Neuronal stem cell (in vitro differentiated cells): ENCODE measurements at places on chromosomes 6 and 20.
A peak's percentile ranks its signal among the peaks of the same experiment; 100 is the strongest.

DNA sequence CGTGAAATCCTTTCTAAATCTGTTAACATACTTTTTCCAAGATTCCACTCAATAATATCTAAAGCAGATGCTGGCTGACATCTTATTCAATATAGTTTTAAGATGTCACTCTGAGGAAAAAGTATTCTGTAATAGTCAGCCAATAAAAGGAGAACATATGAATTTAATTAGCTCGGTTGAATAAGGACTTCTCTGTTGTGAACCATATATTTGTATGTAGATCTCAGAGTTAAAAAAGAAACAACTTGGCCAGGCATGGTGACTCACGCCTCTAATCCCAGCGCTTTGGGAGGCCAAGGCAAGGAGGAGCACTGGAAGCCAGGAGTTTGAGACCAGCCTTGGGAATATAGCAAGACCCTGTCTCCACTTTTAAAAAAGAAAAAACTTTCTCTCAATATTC, 7.4 kb upstream of the CD24 start:
- DNase-seq = no peak
- no peak overlapping the region for H3K4me3 ChIP-seq
- no peaks in the 10 kb centered on the region for H3K27me3 ChIP-seq
- H3K36me3 ChIP-seq = no peaks in the 10 kb centered on the region

GRCh38 chr6:46271107-46271506, 100.3 kb upstream of the ENPP5 start:
- no peak for DNase-seq
- H3K27ac ChIP-seq = no peak overlapping the region
- no peaks in the 10 kb centered on the region for H3K36me3 ChIP-seq
- no peaks in the 10 kb centered on the region for H3K4me1 ChIP-seq
- H3K4me3 ChIP-seq = no peak overlapping the region

- no peak overlapping the region for H3K4me3 ChIP-seq
- no peaks in the 10 kb centered on the region for H3K27me3 ChIP-seq
- peaks cover 6% of the 10 kb centered on the region for H3K4me1 ChIP-seq
- no peak overlapping the region for H3K27ac ChIP-seq
- no peak for DNase-seq
These were observed 84.1 kb upstream of the POPDC3 start for GRCh38 chr6:105263685-105264610.

DNA sequence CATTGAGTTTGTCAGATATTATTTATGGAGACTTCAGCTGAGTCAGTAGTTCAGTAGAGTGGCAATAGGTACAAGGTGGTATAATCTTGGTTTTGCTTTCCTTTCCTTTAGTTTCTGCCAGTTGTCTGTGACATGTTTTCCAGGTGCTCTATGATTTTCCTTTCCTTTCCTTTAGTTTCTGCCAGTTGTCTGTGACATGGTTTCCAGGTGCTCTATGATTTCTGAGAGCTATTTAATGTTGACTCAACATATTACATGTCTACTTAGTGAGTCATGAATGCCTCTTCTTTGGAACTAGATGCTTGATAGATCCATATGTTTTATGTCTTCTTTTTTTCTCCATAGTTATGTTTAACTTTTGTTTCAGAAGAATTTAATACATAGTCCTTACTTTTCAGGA, 186.4 kb upstream of the DEFB112 start:
- H3K27ac ChIP-seq = no peak overlapping the region
- no peaks in the 10 kb centered on the region for H3K4me1 ChIP-seq
- no peaks in the 10 kb centered on the region for H3K36me3 ChIP-seq
- H3K4me3 ChIP-seq = no peak overlapping the region

DNA sequence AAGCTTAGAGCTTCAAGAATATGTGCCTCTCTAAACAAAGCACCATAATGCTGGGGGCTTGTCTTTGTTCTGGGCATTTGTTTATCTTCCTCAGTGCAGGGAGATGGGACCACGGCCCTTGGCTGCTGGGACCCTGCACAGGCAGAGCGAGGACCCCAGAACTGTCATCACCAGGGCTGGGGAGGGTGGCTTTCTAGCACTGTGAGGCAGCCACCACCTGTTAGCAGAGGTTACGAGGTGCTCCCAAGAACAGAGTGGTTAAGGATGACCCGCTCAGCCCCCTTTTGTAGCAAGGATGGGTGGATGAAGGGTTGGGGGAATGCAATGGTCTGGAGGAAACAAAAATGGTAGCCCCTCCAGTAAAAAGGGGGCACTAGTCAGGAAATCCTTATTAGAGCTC, 34.9 kb downstream of the METTL24 start:
- peaks cover 25% of the 10 kb centered on the region for H3K4me1 ChIP-seq
- H3K27me3 ChIP-seq = no peaks in the 10 kb centered on the region
- no peak for DNase-seq

DNA sequence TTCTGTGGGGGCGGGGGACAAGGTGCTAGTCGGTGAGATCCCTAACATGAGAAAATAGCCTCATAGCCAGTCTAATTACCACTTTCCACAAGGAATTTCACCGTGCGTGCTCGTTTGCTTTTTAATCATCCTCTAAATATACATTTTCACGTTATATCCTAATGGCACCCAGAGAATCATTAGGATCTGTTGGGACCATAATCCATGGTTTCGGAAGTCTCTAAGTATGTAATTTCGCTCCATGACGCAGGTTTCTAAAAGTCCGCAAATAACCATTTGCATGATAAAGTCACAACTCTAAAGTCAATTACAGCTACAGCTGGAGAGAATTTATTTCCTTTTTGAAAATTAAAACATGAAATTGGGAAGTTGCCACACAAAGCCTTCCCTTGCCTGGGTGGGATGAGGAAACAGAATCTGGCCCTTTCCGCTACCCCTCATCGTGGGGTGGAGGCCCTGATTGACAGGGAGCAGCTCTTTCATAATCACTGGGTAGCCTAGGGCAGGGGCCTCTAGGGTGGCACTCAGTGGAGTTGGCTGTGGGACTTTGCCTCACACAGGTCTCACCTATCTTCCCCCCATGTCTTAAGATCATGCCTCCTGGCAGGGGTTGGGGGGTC, 81.9 kb downstream of the LRFN2 start:
- H3K27ac ChIP-seq = no peak overlapping the region
- no peak overlapping the region for H3K4me3 ChIP-seq
- DNase-seq = no peak
- H3K27me3 ChIP-seq = no peaks in the 10 kb centered on the region
- no peaks in the 10 kb centered on the region for H3K4me1 ChIP-seq

GRCh38 chr6:27296106-27296783, 15.8 kb downstream of the POM121L2 start:
- no peak overlapping the region for H3K27ac ChIP-seq
- H3K36me3 ChIP-seq = no peaks in the 10 kb centered on the region
- H3K4me1 ChIP-seq = peaks cover 4% of the 10 kb centered on the region
- peaks cover 62% of the 10 kb centered on the region for H3K27me3 ChIP-seq
- peak overlapping the region; percentile 86 for H3K4me3 ChIP-seq
- DNase-seq = no peak

GRCh38 chr6:105644073-105644489, 241.2 kb upstream of the PREP start:
- no peak overlapping the region for H3K4me3 ChIP-seq
- H3K27me3 ChIP-seq = no peaks in the 10 kb centered on the region
- no peaks in the 10 kb centered on the region for H3K36me3 ChIP-seq
- H3K4me1 ChIP-seq = peaks cover 3% of the 10 kb centered on the region

DNA sequence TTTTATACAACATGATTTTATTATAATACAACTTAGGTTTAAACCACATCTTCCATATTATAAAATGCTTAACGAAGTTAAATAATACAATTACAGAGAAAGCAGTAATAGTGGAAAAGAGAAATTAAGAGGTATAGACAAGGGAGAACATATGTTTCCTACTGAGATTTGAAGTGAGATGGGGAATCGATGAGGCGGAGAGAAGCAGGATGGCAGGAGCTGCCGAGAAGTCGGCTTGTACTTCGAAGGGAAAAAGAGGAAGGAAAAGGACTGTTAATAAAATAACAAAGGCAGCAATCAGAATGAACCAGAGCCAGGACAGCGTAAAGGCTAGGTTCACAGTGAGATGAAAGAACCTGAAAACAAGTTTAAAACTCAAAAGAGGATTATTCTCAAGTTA, 15.4 kb downstream of the FBXL4 start:
- no peak for DNase-seq
- H3K4me3 ChIP-seq = no peak overlapping the region
- H3K36me3 ChIP-seq = no peaks in the 10 kb centered on the region
- no peaks in the 10 kb centered on the region for H3K4me1 ChIP-seq

DNA sequence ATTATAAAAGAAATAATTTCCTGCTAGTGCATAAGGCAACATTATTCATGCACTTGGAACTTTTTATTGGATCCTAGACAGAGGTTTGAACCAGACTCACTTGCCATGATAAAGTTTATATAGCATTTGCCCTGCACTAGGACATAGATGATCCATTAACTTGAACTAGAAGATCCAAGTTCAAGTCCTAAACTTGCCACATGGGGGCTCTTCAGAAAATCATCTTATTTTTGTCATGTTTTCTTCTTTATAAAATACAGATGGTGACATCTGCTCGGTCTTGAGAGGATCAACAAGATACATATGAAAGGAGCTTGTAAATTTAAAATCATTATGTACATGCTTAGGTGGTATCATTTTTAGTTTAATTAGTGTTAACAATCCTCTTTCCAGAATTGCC, 94.5 kb downstream of the SIM1 start:
- no peak for DNase-seq
- H3K27me3 ChIP-seq = no peaks in the 10 kb centered on the region
- H3K27ac ChIP-seq = no peak overlapping the region
- H3K4me1 ChIP-seq = peaks cover 1% of the 10 kb centered on the region
- no peaks in the 10 kb centered on the region for H3K36me3 ChIP-seq

- H3K27ac ChIP-seq = no peak overlapping the region
- no peaks in the 10 kb centered on the region for H3K36me3 ChIP-seq
- H3K4me1 ChIP-seq = peaks cover 8% of the 10 kb centered on the region
- H3K27me3 ChIP-seq = peaks cover 27% of the 10 kb centered on the region
- DNase-seq = peak; percentile 70
These were observed 3.3 kb upstream of the RAET1G start for GRCh38 chr6:149925974-149926777.

DNA sequence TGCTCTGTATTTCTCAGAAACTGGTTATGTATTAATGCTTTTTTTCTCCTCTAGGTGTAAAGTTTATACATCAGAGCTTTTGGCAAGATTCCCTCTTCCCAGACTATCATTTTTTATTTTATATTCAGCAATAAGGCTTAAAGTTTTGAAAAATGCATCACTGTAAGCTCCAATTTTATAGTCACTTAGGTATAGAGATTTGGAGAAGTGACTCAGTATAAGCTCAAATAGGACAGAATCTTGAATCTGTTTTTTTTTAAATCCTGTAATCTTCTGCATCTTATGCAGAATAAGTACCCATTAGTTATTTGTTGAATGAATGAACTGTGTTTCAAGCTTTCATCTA, 1.0 kb downstream of the NCOA7 start:
- H3K4me1 ChIP-seq = peaks cover 5% of the 10 kb centered on the region
- DNase-seq = no peak
- H3K27me3 ChIP-seq = no peaks in the 10 kb centered on the region
- H3K36me3 ChIP-seq = no peaks in the 10 kb centered on the region

DNA sequence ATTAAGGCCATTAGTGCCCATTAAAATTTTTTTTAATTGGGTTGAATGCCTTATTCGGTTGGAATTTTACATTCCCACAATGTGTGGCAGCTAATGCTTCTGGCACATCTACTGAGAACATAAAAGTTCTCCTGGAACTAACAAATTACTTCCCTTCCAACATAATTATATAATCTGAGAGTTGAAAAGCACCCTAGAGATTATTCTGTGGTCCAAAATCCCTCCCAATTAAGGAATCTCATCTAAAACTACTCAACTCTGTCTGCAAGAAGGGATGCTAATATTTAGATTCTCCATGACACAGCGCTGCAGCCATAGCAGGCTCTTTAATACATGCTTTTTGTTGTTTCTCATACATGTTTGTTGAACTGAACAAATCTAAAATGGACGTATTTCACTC, 4.0 kb downstream of the NUDT3 start:
- H3K36me3 ChIP-seq = peaks cover 2% of the 10 kb centered on the region
- H3K4me1 ChIP-seq = peaks cover 10% of the 10 kb centered on the region
- no peak for DNase-seq
- no peak overlapping the region for H3K27ac ChIP-seq
- H3K4me3 ChIP-seq = no peak overlapping the region

GRCh38 chr6:451847-452246, 60.3 kb downstream of the IRF4 start:
- H3K36me3 ChIP-seq = no peaks in the 10 kb centered on the region
- H3K4me3 ChIP-seq = no peak overlapping the region
- H3K27ac ChIP-seq = no peak overlapping the region

GRCh38 chr6:166592821-166593220, 6.3 kb upstream of the RAMACL start:
- no peak overlapping the region for H3K4me3 ChIP-seq
- H3K4me1 ChIP-seq = peaks cover 3% of the 10 kb centered on the region
- no peak for DNase-seq
- no peaks in the 10 kb centered on the region for H3K27me3 ChIP-seq
- H3K27ac ChIP-seq = no peak overlapping the region

- no peaks in the 10 kb centered on the region for H3K36me3 ChIP-seq
- H3K4me3 ChIP-seq = no peak overlapping the region
- H3K4me1 ChIP-seq = peaks cover 12% of the 10 kb centered on the region
- DNase-seq = no peak
- H3K27ac ChIP-seq = no peak overlapping the region
These were observed 158.2 kb downstream of the AKAP7 start for GRCh38 chr6:131293472-131293911.

DNA sequence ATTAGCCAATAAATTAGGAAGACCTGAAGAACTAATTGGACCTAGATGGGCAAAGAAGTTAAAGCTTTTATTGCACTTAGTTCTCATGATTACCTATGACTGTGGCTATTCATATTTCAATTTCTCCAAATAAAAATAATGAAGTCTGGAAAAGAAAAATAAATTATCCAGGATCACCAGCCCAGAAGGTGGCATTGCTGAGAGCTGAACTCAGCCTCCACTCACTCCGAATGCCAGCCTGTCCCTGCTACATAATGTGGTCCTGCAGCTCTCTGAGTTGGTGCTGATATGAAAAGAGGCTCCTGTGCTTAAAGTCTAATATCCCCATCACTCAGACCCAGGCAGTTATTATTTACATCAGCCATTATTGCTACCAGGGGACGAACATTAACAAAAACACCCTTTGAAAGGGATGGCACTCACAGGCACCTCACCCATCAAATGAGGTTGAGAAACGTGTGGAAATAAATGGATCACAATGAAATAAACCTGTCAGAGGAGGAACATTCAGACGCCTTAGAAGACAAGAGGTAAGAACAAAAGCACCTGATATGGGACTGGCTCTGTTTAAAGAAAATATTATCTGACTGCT, 649.7 kb upstream of the CHD6 start:
- DNase-seq = no peak
- no peaks in the 10 kb centered on the region for H3K36me3 ChIP-seq
- H3K27ac ChIP-seq = no peak overlapping the region
- peaks cover 7% of the 10 kb centered on the region for H3K4me1 ChIP-seq
- no peak overlapping the region for H3K4me3 ChIP-seq

GRCh38 chr6:53718597-53719460, 53.3 kb upstream of the KLHL31 start:
- peak; percentile 59 for DNase-seq
- H3K27me3 ChIP-seq = no peaks in the 10 kb centered on the region
- no peak overlapping the region for H3K27ac ChIP-seq
- H3K4me1 ChIP-seq = no peaks in the 10 kb centered on the region

DNA sequence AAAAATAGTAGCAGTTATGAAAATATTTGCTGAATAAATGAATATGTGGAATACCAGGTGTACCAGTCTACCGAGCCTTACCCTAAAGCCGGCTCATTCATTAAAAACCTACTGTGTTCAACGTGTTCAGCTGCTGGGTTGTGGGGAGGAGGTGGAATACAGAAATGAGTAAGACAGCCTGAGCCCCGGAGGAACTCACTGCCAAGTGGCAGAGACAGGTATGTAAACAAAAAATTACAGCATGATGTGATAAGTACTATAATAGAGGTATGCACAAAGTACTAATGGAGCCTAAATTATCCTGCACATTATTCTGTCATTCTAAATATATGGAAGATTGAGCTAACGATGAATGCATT, 6.8 kb upstream of the ADTRP start:
- no peak overlapping the region for H3K4me3 ChIP-seq
- no peak overlapping the region for H3K27ac ChIP-seq
- H3K4me1 ChIP-seq = no peaks in the 10 kb centered on the region
